ENCODE measurements at places on chromosomes 3 and 15.

- no peak for DNase-seq
These were observed 18.8 kb upstream of the THRB start for GRCh38 chr3:24513463-24513862.

GRCh38 chr15:51270706-51271105, 67.7 kb downstream of the CYP19A1 start:
- no peak for DNase-seq

DNA sequence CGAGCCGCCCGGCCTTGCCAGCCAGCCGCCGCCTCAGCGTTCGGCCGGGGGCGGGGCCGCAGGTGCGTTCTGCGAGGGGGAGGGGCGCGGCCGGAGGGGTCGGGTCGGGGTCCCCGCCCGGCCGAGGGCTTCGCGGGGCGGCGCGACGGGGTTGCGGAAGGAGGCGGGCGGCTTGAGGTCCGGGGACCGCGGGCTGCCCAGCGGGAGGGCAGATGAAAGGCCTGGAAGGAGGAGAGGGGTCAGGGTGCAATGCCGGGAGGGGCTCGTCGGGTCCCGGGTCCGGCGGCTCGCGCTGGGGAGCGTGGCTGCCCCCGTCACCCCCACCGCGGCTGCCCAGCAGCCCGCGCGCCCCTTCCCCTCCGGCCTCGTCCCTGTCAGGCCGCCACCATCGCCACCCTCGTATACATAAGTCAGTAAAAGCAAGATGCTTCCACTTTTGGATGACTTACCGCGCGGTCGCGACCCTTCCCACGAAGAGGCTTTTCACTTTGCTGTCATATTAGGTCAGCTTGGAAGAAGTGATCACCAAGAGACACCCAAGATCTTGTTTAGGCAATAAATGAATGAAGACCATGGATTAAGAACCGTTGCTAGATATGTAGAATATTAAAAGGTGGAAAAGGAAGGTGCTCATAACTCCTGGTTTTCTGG, 620 bp upstream of the ANP32A start:
- DNase-seq: no peak

GRCh38 chr3:182484682-182485081, 308.6 kb upstream of the ATP11B start:
- DNase-seq: no peak

- no peak for DNase-seq
These were observed 120.2 kb upstream of the ALCAM start for GRCh38 chr3:105246536-105246935.

DNA sequence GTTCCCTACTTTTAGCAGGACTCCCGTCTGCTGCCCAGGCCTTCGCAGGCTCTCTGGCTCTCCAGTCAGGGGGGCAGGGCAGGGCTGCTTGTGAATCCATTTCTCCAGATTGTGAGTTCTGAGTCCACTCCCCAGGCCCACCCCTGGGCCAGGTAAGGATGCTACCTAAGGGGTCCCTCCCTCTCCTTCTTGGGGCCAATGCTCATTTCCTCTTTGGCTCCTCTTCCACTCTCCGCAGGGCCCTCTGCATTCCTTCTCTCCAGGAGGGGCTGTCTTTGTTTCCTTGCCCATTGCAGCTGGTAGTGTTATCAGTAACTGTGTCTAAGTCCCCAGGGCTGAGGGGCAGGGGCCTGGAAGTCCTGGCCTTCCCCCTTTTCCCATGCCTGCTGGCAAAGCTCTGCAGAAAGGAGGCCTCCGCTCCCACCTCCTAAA, 13.0 kb upstream of the CACNA2D2 start:
- no peak for DNase-seq

DNA sequence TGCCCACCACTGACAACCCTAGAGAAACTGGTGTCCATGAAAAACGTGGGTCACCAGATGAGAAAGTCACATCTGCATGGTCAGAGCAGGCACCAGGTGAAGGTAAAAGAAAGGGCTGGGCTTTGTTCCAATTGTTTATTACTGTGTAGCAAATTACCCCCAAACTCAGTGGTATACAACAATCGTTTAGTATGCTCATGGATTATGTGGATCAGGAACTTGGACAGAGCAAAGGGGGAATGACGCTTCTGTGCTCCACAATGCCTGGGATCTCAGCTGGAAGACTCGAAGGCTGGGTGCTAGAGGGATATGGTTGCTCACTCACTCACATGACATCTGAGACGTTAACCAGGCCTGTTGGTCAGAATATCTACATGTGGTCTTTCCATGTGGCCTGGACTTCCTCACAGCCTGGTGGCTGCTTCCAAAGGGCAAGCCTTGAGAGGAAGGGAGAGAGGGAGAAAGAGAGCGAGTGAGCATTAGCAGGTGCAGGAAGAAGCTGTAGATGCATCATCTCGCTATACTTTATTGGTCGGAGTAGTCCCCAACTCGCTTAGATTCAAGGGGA, 44.9 kb downstream of the LPP start:
- DNase-seq: no peak

- peak; percentile 91 for DNase-seq
These were observed 26.5 kb downstream of the PPP2R3A start for GRCh38 chr3:135992072-135992471.

DNA sequence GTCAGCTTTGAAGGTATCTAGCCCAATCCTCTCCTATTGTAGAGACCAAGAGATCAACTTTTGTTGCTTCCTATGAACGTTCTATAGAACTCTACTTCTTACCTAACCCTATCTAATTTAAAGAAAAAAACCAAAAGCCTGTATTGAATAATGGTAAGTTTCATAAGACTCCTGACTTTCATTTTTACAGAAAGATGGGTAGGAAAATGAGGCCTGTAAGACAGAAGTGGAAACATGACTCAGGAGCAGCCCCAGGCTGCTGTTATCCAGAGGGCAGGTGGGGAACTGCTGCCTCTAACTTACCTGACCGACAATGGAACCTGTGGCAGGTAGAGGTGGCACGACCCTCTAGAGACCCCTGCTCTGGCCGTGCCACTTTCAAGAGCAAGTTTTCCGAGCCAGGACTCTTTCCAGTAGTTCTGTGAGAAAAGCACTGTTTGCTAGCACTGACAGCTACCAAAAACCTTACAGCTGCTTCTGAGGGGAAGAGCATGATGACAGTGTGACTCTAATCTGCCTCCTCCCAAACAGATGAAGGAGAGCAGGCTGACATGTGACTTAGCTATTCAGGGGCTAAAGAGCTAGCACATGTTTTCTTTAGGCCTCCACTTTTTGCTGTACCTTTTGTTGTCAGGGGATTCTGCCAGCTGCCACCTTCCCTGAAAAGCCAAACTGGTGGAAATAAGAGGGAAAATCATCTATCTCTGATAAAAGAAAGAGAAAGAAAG, 17.5 kb downstream of the POPDC2 start:
- DNase-seq: no peak

GRCh38 chr15:90141646-90142045, 39.4 kb upstream of the IDH2 start:
- DNase-seq: peak; percentile 70

DNA sequence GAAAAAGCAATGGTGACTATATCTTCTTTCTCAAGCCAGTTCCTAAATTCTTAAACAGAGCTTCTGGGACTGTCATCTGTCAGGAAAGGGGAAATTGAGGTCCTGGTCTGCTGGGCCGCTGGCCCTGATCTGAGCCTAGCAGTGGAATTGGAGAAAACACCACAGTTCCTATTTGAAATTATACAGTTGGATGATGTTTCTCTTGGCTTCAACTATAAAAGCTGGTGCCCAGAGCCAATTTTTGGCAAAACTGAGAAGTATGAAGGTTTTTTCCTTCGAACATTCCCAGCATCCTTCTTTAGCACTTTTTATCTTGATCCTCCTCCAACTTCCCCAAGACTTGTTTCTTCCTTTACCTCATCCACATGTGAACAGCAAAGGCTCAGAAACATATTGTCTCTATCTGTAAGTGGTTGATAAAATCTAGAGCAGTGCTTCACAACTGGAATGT, 83.9 kb downstream of the CD47 start:
- no peak for DNase-seq

DNA sequence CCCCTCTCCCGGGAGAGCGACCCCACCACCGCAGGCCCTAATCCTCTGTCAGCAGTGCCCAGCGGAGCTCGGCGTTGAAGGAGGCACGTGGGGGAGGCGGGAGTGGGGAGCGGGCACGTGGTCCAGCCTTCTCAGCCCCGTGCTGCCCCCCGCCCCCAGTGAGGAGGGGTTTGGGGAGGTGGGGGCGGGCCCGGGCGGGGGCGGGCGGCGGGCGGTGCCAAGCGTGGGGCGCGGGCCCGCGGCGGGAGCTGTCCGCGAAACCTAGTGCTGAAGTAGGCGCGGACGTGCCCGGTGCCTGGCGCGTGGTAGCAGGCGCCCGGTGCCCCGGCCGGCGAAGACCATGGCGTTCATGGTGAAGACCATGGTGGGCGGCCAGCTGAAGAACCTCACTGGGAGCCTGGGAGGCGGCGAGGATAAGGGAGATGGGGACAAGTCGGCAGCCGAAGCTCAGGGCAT, at the start of gene CPLX3:
CPLX3 (plus strand) TSS at position 264 of the 456 bp plus-strand sequence; CDS start at position 341, 77 bp downstream.
- DNase-seq: no peak

GRCh38 chr3:17340261-17340660, 402.2 kb downstream of the TBC1D5 start:
- no peak for DNase-seq

DNA sequence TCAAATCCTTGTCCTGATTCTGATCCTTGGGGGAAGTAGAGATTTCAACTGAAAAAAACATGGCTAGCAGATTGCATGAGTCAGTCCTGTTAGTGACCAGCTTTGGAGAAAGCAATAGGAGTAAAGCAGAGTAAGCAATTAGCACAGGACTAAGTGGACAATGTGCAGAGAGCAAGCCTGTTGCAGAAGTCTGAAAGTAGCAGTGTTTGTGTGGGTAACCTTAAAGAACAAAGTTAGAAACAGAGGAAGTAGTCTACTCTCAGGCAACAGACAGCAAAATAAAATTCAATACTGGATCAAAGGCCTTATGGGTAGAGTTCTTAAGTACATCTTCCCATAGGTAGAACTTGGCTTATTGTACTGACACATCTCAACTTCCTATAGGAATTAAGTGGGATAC, 916.8 kb downstream of the CADM2 start:
- no peak for DNase-seq

GRCh38 chr15:70401709-70402108, 304.0 kb upstream of the TLE3 start:
- DNase-seq: no peak

DNA sequence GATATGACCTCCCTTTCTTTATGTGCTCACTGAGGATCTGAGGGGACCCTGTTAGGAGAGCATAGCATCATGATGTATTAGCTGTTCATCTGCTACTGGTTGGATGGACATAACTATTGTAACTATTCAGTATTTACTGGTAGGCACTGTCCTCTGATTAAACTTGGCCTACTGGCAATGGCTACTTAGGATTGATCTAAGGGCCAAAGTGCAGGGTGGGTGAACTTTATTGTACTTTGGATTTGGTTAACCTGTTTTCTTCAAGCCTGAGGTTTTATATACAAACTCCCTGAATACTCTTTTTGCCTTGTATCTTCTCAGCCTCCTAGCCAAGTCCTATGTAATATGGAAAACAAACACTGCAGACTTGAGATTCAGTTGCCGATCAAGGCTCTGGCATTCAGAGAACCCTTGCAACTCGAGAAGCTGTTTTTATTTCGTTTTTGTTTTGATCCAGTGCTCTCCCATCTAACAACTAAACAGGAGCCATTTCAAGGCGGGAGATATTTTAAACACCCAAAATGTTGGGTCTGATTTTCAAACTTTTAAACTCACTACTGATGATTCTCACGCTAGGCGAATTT, 14.9 kb downstream of the GREM1 start:
- DNase-seq: no peak

DNA sequence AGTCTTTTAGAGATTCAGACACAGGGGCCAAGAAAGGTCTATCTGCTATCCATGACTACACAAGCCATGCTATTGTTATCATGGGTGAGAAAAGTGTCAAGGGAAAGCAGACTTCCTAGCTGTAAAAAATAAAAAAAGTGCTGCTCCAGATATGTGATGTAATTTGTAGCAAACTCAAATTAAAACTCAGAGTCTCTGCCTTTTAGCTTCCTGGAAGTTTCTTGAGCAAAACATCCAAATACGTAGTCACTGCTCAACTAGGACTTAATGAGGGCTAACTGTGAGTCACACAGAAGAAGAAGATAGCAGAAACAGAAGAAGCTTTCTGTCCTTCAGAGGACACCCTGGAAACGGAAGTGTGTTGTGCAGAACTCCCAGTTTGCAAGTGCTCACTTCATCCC, 393.4 kb upstream of the NR2F2 start:
- DNase-seq: no peak

GRCh38 chr15:74222240-74223119, 13.6 kb upstream of the CCDC33 start:
- no peak for DNase-seq

DNA sequence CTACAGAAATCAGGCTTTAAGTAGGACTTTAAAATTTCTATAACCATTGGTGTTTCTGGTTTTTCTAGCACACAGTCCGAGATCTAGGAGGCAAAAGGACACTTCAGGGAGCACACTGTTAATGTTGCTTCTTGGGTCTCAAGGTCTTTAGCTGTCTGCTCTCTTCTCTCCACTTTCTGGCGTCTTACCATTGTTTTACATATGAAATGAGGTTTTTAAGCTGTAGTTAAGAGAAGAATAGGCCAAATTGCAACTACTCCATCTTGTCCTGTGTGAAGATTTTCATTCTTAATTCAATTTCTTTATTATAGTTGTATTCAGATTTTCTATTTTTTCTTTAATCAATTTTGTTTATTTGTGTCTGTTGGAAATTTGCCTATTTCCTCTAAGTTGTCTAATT, 151.4 kb downstream of the WNT7A start:
- no peak for DNase-seq

- DNase-seq: peak; percentile 70
These were observed 84.6 kb upstream of the DCBLD2 start for GRCh38 chr3:98986073-98986472.

DNA sequence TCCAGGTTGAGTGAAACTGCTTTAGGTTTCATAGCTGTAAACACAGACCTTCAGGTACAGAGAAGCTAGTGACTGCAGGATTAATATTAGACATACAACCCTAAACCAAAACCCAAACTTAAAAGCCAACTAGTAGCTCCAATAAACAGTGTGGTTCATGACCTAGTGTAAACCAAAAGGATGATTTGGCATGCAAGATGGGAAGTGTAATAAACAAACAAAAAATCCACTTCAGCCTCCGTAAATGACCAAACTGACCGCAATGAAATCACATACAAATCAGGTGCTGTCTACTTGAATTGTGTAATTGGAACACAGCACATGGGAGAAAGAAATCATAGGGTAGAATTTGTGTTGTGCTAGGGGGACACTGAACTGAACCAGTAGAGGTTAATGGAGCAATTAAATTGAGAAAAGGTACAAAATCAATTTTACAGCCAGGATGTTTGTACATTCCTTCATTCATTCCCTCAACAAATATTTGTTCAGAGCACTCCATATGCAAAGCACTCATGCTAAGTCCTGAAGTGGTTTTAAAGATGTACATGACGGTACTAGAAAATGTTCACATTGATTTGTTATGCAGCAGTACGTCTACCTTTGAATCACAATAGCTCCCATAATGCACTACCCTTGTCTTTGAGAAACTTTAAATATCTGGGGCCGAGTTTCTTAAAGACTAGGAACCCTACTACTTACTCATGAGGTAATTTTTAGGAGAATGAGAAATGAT, 21.4 kb upstream of the CHST2 start:
- DNase-seq: no peak

DNA sequence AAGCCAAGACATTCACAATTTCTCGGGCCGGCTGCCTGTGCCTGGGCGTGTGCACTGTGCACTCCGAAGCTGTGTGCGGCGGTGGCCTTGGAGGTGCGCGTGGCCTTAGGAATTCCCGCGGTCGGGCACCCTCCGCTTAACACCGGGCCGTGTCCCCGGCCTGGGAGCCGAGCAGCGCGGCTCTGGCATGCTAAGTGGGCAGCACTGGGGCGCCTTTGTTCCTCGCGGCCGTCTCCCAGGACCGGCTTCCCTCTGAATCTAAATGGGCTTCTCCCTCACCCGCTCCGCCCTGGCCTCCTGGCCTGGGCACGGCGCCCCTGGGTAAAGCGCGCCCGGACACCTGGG, 498 bp upstream of the ARNT2 start:
- no peak for DNase-seq
